PC-3 (cell line): ENCODE measurements at places on chromosomes 4 and X. TPM values are rescaled to one million over a fixed set of nuclear protein-coding genes. Genes with fewer than 3 reads are reported as not detected.
A peak's percentile ranks its signal among the peaks of the same experiment; 100 is the strongest.

DNA sequence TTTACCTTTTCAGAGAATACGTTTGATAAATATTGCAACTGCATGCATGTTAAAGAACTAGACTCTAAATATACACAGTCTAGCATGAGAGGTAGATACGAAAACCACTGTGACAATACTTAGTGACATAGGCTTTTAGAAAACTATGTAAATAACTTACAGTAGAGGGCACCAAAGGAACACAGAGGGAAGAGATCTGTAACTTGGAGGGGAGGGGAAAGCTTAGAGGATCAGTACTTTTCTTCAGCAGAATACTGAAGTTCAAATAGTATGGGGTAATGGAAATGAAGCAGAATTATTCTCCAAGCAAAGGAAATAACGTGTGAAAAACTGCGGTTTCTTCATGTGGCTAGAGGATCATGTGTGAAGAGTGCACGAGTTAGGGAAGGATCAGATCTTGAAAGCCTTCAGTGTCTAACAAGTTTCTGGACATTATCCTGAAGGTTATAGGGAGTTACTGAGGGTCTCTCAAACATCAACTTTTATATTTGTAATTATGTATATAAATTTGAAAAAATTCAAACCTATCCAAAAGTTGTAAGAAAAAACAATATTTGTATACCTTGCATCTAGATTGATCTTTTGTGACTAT is 264.3 kb downstream of the NPFFR2 start:
- H3K36me3 ChIP-seq: no peaks in the 10 kb centered on the region
- no peaks in the 10 kb centered on the region for H3K27me3 ChIP-seq
- H3K27ac ChIP-seq: no peak overlapping the region
- H3K4me1 ChIP-seq: no peaks in the 10 kb centered on the region
- H3K4me3 ChIP-seq: no peak overlapping the region

- H3K4me3 ChIP-seq: no peak overlapping the region
- no peaks in the 10 kb centered on the region for H3K27me3 ChIP-seq
- peaks cover 4% of the 10 kb centered on the region; the same call in 1 of the 2 replicates for H3K4me1 ChIP-seq
- no peak overlapping the region for H3K27ac ChIP-seq
Measured at GRCh38 chr4:140220058-140220457, 66.1 kb upstream of the MAML3 start.

- H3K27ac ChIP-seq: no peak overlapping the region
- no peaks in the 10 kb centered on the region for H3K27me3 ChIP-seq
- no peaks in the 10 kb centered on the region for H3K36me3 ChIP-seq
- H3K4me3 ChIP-seq: no peak overlapping the region
- no peak for DNase-seq
- no peaks in the 10 kb centered on the region for H3K4me1 ChIP-seq
Measured at GRCh38 chr4:178894126-178894525, 1451.9 kb upstream of the AGA start.

GRCh38 chr4:135548711-135549110 is 1347.1 kb upstream of the PABPC4L start:
- no peak overlapping the region for H3K27ac ChIP-seq
- DNase-seq: no peak
- H3K4me3 ChIP-seq: no peak overlapping the region
- H3K27me3 ChIP-seq: no peaks in the 10 kb centered on the region
- no peaks in the 10 kb centered on the region for H3K4me1 ChIP-seq
- no peaks in the 10 kb centered on the region for H3K36me3 ChIP-seq

GRCh38 chrX:45186643-45187026 is 14.0 kb downstream of the DIPK2B start:
- H3K4me3 ChIP-seq: peak overlapping the region; percentile 71
- H3K27me3 ChIP-seq: no peaks in the 10 kb centered on the region
- DNase-seq: no peak
- H3K36me3 ChIP-seq: no peaks in the 10 kb centered on the region
- H3K4me1 ChIP-seq: peaks cover 15% of the 10 kb centered on the region

DNA sequence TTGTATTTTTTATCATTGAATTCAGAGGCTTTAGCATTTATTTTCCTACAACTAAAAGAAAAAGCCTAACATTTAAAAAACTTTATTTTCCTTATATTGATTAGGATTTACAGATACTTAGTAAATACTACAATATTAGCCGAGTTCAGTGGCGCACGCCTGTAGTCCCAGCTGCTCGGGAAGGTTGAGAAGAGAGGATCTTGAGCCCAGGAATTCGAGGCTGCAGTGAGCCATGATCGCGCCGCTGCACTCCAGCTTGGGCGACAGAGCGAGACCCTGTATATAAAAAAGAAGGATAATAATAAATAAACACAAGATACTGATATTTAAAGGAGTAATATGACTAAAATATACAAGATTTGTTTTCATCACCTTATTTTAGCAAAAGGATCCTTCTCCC is 681 bp upstream of the UPF3B start:
- no peaks in the 10 kb centered on the region for H3K27me3 ChIP-seq
- H3K4me3 ChIP-seq: peak overlapping the region; percentile 100
- peaks cover 17% of the 10 kb centered on the region; the same call in 1 of the 2 replicates for H3K36me3 ChIP-seq
- peaks cover 6% of the 10 kb centered on the region; the same call in 1 of the 2 replicates for H3K4me1 ChIP-seq

DNA sequence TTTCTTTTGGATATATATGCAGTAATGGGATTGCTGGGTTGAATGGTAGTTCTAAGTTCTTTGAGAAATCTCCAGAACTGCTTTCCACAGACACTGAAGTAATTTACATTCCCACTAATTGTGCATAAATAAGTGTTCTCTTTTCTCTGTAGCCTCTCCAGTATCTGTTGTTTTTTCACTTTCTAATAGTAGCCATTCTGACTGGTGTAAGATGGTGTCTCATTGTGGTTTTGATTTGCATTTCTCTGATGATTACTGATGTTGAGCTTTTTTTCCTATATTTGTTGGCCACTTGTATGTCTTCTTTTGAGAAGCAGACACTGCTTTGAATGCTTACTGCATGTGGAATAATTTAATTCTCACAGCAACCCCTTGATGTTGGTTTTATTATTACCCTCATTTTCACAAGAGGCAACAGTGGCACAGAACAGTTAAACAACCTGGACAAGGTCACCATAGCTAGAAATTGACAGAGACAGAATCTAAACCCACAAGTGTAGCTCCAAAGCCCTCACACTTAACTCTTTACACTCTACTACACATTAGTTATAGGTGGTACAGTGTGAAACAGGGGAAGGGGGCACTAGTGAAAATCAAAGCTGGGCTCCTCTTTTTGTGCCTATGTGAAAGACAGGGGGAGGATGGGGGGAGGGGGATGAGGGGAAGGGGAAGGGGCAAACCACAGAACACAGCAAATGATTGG is 96.1 kb downstream of the REELD1 start:
- H3K27me3 ChIP-seq: no peaks in the 10 kb centered on the region
- H3K27ac ChIP-seq: no peak overlapping the region
- no peak for DNase-seq
- no peaks in the 10 kb centered on the region for H3K36me3 ChIP-seq
- H3K4me1 ChIP-seq: no peaks in the 10 kb centered on the region
- H3K4me3 ChIP-seq: no peak overlapping the region

GRCh38 chr4:184803874-184804273 is 21.9 kb downstream of the ACSL1 start:
- H3K36me3 ChIP-seq: no peaks in the 10 kb centered on the region
- DNase-seq: peak; percentile 1
- H3K4me3 ChIP-seq: no peak overlapping the region
- no peaks in the 10 kb centered on the region for H3K27me3 ChIP-seq
- H3K4me1 ChIP-seq: peaks cover 50% of the 10 kb centered on the region

DNA sequence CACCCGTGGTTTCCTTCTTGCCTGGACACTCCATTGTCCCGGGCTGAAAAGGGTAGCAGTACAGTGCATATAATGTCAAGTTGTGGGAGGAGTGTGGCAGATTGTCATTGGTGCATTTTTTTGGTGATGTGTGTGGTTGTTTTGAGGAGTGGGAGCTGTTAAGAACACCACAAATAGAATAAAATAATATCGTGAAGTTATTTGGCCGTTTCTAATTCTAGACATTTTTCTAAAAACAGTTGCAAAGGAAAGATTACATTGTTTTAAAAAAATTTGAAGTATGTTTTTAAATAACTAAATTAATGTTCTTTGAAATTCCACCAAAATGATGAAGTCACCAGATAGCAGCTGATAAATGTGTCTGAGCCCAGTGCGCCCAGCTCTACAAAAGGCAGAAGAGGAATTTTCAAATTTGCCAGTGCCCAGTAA is 1.3 kb downstream of the PKD2 start:
- peak overlapping the region; percentile 92 for H3K4me3 ChIP-seq
- no peaks in the 10 kb centered on the region for H3K36me3 ChIP-seq
- DNase-seq: peak; percentile 4
- no peaks in the 10 kb centered on the region for H3K27me3 ChIP-seq
- H3K4me1 ChIP-seq: peaks cover 16% of the 10 kb centered on the region
- H3K27ac ChIP-seq: no peak overlapping the region

GRCh38 chr4:65791111-65791811 is 121.0 kb upstream of the EPHA5 start:
- H3K27ac ChIP-seq: 0 out of 2 replicates have a peak overlapping the region, but pooled peaks have one; percentile 5
- no peak overlapping the region for H3K4me3 ChIP-seq
- H3K4me1 ChIP-seq: peaks cover 13% of the 10 kb centered on the region
- no peaks in the 10 kb centered on the region for H3K36me3 ChIP-seq

DNA sequence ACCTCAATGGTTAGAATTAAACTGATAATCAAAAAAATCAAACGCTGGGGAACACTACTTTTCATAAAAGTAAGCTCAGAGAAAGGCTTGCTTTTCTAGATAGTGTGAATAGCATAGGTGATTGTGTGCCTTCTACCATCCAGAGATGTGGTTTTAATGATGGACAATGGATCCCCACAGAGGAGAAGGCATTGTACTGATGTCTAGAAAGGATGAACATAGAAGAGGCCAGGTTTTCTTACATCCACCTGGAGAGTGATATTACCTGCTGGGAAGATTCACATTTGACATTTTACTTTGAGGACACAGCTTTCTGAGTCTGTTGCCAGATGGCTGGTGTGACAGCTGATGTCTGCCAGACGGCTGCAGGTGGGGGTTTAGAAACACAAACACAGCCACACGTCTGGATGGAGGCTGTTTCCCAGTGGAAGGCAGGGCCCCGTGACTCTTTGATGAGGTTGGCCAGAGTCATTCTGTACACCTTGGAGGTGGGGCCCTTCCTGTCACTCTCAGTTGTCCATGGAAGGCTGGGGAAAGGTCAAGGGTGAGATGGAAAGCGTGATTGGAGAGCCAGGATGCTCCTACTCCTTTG is 114.4 kb downstream of the PSAPL1 start:
- H3K36me3 ChIP-seq: 0 out of 2 replicates have a peak, but pooled peaks cover 4% of the 10 kb centered on the region
- H3K27me3 ChIP-seq: no peaks in the 10 kb centered on the region
- DNase-seq: no peak
- no peak overlapping the region for H3K27ac ChIP-seq
- H3K4me1 ChIP-seq: no peaks in the 10 kb centered on the region

- H3K36me3 ChIP-seq: no peaks in the 10 kb centered on the region
- no peak overlapping the region for H3K4me3 ChIP-seq
- no peaks in the 10 kb centered on the region for H3K27me3 ChIP-seq
Measured at GRCh38 chrX:14022019-14022418, 7.7 kb downstream of the GEMIN8 start.

- no peaks in the 10 kb centered on the region for H3K27me3 ChIP-seq
- H3K27ac ChIP-seq: peak overlapping the region; percentile 88
- peak; percentile 81 for DNase-seq
- H3K4me3 ChIP-seq: peak overlapping the region; percentile 37; the same call in 1 of the 2 replicates
Measured at GRCh38 chr4:4659871-4660651, 118.2 kb upstream of the STX18 start.

GRCh38 chr4:105840426-105841174 is 54.7 kb upstream of the NPNT start:
- no peak overlapping the region for H3K4me3 ChIP-seq
- no peaks in the 10 kb centered on the region; the same call in 1 of the 2 replicates for H3K36me3 ChIP-seq
- H3K27me3 ChIP-seq: no peaks in the 10 kb centered on the region
- peaks cover 7% of the 10 kb centered on the region; the same call in 1 of the 2 replicates for H3K4me1 ChIP-seq
- DNase-seq: no peak

GRCh38 chrX:137118136-137118535 is 84.3 kb upstream of the GPR101 start:
- peak overlapping the region; percentile 35; the same call in 1 of the 2 replicates for H3K4me3 ChIP-seq
- DNase-seq: peak; percentile 79
- peak overlapping the region; percentile 89 for H3K27ac ChIP-seq
- H3K27me3 ChIP-seq: no peaks in the 10 kb centered on the region
- H3K36me3 ChIP-seq: no peaks in the 10 kb centered on the region

DNA sequence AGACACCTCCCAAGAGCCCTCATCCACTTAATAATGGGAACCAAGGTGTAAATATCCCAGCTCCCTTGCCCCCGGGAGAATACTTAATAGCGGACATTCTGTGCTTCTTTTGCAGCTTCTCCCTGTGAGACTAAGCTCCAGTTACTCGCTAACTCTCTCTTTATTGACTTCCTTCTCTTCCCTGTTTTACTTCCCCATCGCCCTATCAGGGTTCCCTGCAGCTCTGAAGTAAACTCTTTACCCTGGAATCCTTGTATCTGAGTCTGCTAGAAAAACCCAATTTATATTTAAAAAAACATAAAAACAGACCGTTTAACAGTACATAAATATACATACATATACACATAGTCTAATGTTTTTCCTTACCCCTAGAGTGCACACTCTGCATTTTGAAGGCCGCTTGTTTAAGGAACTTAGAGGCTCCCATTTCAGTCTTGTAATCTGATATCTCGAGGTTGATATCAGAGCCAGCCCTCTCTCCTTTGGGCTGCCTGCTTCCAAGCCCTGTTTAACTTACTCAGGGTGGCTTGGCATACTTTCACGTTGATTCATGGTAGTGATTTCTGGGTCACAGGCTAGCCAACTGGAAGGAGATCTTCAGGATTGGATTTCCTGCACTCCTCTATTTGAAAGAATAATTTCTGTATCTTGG is 177.4 kb upstream of the SCML1 start:
- DNase-seq: peak; percentile 91
- H3K4me3 ChIP-seq: peak overlapping the region; percentile 23; the same call in 1 of the 2 replicates
- peaks cover 26% of the 10 kb centered on the region for H3K4me1 ChIP-seq
- no peaks in the 10 kb centered on the region for H3K27me3 ChIP-seq
- H3K36me3 ChIP-seq: no peaks in the 10 kb centered on the region
- peak overlapping the region; percentile 81 for H3K27ac ChIP-seq

- no peak overlapping the region for H3K4me3 ChIP-seq
- H3K4me1 ChIP-seq: no peaks in the 10 kb centered on the region
Measured at GRCh38 chr4:47334652-47335051, 128.8 kb downstream of the COMMD8 start.

DNA sequence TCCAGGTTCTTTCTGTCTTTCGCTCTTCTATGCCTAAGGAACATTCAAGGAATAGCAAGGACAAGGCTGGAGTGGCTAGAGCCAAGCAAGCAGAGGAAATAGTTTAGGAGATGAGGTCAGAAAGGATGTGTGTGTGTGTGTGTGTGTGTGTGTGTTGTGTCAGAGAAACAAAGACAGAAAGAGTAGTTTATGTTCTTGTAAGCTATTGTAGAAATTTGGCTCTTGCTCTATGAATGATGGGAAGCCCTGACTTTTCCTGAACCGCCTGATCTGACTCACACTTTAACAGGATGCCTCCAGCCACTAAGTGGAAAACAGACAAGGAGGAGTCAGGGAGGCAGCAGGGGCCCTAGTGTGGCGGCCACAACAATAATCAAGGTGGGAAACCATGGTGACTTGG is 39.7 kb downstream of the LGI2 start:
- no peak overlapping the region for H3K27ac ChIP-seq
- no peaks in the 10 kb centered on the region for H3K36me3 ChIP-seq
- peak; percentile 16 for DNase-seq
- no peaks in the 10 kb centered on the region for H3K4me1 ChIP-seq
- H3K4me3 ChIP-seq: no peak overlapping the region
- no peaks in the 10 kb centered on the region for H3K27me3 ChIP-seq

MAGEA2B gene
- not detected in 2 replicates for total RNA-seq

PCDH19 gene
- total RNA-seq: not detected in 2 replicates

ANK2 gene
- 1.4 and 1.8 TPM in 2 replicates for total RNA-seq

NEUROG2 gene
- total RNA-seq: not detected in 2 replicates

GUCY1A1 gene
- total RNA-seq: 9.2 and 9.3 TPM in 2 replicates

USP17L13 gene
- not detected in 2 replicates for total RNA-seq

SULT1B1 gene
- total RNA-seq: 0.04 and 0.17 TPM in 2 replicates

COQ2 gene
- total RNA-seq: 22.0 and 23.8 TPM in 2 replicates

AWAT2 gene
- total RNA-seq: not detected in 2 replicates

MPC1L gene
- not detected in 2 replicates for total RNA-seq
